NAMALWA (cell line): ENCODE measurements at places on chromosomes 16 and 17.

DNA sequence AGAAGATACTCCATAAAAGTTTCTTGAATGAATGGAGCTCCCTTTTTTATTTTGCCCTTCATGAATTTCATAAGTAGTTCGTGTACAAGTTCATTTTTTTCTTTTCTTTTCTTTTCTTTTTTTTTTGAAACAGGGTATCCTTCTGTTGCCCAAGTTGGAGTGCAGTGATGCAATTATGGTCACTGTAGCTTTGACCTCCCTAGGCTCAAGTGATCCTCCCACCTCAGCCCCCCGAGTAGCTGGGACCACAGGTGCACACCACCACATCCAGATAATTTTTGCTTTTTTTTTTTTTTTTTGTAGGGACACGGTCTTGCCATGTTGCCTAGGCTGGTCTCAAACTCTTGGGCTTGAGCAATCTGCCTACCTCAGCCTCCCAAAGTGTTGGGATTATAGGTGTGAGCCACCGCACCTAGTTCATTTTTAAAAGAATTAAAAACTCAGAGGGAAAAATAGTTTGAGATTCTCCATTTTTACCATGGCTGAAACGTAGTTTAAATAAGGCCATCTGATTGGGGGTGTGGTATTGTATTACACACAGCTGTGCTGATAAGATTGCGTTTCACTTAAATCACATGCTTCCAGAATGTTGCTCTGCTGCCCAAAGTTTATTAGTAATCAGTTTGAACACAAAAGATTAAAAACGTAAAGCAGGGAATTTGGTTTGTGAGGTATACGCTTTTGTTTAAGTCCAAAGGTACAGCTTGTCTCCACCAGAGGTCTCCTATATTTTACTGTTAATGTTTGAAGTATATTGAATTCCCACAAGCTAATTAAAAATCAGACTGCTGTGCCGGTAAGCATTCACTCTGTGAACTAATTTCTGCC is 154.1 kb downstream of the SOCS1 start:
- DNase-seq = no peak

DNA sequence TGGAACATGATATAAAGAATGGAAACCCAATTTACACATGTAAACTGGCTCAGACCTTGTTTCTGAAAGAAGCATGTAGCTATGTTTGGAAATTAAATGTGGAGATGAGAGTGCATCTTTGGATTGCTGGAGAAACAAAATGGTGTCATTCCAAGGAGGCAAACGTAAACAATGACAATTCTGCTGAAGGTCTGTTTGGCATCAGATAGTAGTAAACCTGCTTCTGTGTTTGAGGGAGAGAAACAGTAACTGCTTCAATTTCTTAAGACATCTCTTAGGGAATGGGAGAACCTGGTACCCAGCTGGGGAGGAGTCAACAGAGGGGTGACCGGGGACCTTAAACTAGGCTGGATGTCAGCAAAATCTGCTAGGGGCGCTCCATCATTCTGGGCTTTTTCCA is 23.5 kb downstream of the GPRC5B start:
- DNase-seq = no peak

DNA sequence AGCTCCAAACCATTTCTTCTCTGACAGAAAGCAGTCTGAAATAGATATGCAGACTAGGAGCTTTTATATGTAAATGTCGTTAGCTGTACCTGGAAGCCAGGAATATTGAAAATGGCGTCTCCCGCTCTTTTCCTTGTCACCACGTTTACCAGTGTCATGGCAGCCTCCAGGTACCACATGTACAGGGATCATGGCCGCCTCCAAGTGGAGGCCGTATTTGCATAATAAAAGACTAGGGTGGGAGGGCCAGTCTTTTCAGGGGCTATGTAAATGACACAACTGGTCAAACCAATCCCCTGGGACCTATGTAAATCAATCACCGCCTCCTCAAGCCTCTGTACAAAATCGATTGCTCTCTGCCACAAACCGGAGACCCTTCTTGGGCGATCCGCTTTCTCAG is 54.3 kb downstream of the MYOCD start:
- DNase-seq = no peak

- DNase-seq = no peak
Observed at GRCh38 chr17:71985111-71986039, 135.4 kb upstream of the SOX9 start.

- no peak for DNase-seq
Observed at GRCh38 chr16:27625050-27625697, 75.2 kb downstream of the KATNIP start.

GRCh38 chr16:19861811-19862327 is 22.8 kb downstream of the GPRC5B start:
- no peak for DNase-seq

- no peak for DNase-seq
Observed at GRCh38 chr17:30594223-30594952, 117.2 kb downstream of the GOSR1 start.

DNA sequence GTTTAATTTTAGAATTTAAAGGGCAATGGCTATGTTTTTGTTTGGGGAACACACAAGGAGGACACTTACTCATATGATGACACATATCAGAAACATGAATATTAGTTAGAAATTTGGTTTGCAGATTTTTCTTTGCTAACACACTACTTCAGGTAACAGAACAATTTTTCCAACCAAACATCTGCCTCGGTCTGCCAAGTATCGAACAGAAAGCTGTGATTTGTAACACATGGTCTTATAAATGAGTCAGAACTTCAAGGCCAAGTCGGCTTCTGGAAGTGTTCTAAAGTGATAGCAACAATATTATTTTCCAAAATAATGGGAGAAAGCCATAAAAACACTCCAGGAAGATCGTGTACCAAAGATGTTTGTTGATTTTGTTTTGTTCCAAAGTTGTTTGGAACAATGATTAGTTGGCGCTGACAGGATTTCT is 75.9 kb upstream of the PMFBP1 start:
- DNase-seq = no peak

DNA sequence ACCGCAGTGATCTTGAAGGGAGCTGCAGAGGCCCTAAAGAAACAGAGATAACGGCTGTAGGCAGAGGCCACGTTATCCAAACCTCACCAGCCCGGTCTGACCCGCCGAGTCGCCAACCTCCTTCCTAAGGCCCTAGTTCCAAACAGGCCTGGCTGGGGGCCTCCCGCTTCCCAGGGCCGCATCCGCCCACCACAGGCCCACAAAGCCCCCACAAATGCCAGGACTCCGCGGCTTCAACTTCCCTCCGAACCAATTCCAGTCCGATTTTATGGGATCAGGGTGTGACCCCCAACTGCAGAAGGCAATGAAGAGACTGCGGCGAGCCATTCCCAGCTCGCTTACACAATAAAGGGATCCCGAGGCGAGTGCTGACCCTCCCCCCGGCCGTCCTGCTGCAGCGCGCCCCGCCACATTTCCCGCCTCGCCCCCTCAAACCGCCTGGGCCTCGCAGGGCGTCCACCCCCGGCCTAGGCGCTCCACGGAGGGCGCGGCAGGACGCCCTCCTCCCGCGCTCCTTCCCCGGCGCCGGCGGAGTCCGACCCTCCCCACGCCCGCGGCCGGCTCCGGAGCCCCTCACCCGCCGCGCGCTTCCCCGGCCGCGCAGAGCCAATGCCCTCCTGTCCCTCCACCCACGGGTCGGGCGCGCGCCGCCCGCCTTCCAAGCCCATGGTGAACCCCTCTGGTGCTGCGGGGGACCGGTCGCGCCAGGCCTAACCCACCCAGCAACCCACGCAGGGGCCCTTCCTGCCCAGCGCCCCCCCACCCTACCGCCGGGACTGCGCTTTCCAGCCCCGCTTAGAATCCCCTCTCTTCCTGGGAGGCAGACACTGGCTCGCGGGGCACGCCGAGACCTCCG is 926 bp downstream of the MYH10 start:
- peak; percentile 10 for DNase-seq

- no peak for DNase-seq
Observed at GRCh38 chr17:52451294-52451861, 292.9 kb upstream of the CA10 start.

- no peak for DNase-seq
Observed at GRCh38 chr17:28925912-28926365, 23.1 kb upstream of the DHRS13 start.

DNA sequence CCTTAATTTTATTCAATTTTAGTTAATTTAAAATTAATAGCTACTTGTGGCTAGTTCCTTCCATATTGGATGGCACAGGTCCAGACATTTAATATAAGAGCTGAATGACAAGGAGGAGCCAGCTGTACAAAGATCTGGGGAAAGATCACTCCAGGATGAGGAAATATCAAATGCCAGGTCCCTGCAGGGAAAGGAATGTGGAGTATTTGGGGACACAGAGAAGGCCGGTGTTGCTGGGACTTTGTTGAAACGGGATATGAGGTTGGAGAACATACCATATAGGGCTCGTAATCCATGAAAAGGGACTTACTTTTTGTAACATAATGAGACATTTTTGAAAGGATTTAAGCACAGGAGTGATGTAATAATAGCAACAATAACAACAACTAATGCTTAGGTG is 426.8 kb downstream of the HS3ST4 start:
- no peak for DNase-seq

DNA sequence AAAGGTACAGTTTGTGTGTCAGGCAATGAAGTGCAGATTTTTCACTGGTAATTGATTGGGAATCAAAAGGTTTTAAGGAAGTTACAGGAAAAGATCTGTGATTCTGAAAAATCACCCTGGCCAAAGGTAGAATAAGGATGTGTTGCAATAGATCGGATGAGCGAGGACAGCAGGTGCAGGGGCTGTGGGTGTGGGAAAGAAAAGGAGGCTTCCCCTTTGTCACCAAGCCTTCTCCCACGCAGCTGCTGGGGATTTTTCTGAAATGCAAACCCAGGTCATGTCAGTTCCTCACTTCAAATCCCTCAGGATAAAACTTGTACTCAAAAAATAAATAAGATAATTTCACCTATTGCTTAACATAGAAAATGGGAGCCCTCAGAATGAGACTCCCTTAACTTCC is 47.9 kb upstream of the ARHGAP17 start:
- DNase-seq = no peak

DNA sequence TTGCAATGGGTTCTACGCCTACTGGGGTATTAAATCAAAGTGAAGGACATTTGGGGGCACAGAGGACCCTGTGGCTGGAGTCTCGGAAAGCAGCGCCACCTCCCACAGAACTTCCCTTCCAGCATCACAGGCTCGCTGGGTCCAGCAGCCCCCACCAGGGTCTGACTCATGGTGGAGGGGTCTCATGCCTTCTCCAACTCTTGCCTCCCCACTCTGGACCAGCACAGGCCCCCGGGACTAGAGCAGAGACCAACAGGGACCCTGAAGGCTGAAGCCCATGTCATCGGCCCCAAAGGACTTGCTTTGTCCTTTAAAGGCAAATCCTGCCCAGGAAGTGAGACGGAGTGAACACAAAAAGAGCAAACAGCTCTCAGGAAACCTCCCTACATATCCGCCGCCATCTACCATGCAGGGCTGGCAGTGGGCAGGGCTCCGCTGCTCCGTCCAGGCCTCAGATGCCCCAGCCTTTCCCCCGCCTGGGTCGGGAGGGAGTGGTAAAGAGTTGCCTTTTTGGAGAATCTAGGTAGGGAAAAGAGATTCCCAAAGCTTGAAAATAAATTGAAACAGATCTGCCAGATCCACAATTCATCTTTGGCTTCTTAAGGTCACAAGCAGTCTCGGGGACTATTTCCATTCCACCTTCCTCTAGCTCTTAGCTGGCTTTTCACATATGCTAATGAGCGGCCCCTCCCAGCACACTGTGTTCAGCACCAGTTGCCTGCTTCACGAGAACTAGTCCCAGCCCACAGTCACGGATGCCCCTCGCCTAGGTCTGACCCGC is 2.1 kb upstream of the GPRC5C start:
- no peak for DNase-seq

- DNase-seq = no peak
Observed at GRCh38 chr16:52350031-52350642, 196.8 kb downstream of the TOX3 start.

DNA sequence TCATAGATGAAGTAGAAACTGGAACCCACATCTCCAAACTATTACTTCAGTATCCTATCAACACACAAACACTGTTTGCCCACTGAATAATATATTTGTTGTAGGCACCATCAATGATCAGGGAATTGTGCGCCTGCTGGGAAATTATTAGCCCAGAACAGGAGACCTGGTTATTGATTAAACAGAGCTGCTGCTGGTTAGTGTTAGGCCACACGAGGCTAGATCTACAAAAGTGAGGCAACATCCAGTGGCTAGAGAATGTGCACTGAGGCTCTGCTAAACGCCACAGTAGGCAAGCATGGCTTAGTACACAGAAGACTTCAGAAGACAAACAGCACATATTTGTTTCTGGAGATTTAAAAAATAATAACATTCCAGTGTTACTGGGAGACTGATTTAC is 11.0 kb downstream of the ABHD15 start:
- DNase-seq = no peak

DNA sequence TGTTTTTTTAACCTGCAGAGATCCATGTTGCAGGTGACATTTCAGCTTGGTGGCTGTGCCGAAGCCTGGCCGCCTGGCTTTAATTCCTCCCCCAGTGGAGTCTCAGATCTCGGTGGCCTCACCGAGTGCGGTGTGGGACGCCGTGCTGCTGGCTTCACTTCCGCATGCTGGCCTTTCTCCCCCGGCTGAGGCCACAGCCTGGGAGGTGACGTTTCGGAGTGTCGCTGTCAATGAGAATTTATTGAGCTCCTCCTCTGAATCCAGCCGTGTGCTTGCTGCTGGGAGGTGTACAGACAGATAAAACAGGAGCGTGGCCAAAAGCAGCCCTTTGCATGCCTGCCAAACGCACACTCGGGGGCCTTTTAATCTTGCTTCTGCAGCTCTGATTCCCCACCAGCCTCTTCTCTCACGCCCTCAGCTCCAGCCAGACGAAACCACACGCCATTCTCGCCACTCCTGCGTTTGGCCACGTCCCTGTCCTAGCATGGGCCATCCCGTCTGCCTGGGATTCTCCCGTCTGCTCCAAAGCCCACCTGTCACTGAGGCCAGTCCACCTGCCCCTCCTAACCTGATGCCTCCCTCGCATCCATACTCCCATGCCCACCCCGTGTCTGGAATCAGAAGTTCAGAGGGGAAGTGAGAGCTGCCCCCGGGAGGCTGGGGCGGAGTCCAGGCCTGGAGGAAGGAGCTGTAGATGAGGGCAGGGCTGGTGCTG is 3.6 kb downstream of the GSE1 start:
- DNase-seq = no peak

DNA sequence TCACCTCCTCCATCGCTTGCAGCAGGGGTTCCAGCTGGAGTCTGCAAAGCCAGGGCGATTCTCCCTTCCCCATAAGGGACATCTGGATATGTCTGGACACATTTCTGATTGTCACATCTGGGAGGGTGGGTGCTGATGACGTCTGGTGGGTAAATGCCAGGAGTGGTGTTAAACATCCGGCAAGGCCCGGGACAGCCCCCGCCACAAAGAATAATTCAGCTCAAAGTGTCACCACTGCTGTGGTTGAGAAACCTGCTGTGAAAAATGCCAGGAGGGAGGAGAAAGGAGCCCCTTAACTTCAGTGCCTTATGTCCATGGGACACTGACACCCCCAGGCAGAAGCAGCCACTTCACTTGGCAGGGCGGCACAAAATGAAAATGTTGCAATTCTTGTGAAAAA is 179.4 kb upstream of the SDK2 start:
- DNase-seq = no peak

DNA sequence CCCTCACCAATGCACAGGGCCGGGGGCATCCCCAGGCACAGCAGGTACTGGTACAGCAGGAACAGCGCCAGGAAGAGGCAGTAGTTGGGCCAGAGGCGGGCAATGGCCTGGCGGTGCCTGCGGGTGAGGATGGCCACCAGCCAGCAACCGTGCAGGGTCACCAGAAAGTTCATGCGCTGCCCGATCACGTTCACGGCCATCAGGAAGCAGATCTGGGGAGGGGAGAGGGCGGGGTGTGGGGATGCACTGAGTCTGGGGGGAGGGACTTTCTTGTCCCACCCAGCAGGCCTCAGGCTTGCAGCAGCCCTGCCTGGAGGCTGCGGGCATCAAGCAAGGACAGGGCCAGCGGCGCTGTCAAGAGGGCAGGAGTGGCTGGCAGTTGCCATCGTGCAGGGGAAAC is 25.4 kb downstream of the CTU2 start:
- no peak for DNase-seq
